Hematopoietic multipotent progenitor cell treated with erythropoietin and hydrocortisone succinate and interleukin-3 and kit ligand, for 8 days (in vitro differentiated cells): ENCODE measurements at places on chromosomes 13 and 19.
A peak's percentile ranks its signal among the peaks of the same experiment; 100 is the strongest.

GRCh38 chr13:97459215-97459777 is 25.3 kb downstream of the RAP2A start:
- DNase-seq: no peak

GRCh38 chr13:25920931-25921330 is 130.9 kb downstream of the SHISA2 start:
- no peak for DNase-seq

DNA sequence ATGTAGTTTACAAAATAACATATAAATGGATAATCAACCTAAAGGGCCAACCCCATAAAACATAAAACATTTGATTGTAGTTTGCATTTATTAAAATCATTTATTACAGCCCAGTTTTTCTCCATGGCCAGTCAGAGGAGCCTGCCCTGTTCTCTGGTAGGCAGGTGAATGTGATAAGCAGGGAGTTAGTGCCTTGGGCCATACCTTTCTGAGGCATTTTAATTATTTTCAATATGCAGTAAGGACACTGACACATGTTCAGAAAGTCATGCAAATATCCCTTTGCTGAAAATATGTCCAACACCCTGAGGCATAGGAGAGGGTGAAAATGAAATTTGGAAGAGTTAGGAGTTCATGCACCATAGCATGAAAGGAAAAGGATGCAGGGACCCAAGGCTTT is 242.6 kb upstream of the EDNRB start:
- no peak for DNase-seq

GRCh38 chr13:91618315-91618714 is 219.9 kb downstream of the GPC5 start:
- no peak for DNase-seq

DNA sequence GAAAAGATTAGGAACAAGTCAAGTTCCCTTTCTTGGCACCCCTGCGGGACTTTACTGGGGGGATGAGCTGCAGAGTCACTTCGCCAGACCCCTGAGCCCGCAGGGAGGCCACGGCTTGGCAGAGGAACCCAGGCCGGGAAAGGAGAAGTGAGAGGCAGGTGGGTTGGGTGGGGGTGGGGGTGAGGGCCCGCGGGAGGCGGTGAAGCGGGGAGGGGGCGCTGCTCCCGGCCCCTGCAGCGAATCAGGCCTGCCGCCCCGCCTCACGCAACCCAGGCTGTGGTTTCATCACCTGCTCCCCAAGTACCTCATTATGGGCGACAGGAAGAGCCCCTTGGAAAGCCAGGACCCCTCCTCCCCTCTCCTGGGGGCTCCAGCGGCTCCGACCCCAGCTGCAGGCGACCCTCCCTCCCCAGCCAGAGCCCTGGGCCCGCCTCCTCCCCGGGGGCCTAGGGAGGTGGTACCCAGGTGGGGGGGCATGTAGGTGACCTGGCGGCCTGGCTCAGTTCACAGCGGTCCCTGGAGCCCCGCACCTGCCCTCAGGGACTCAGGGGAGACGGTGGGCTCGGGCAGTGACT is 9.5 kb downstream of the MEF2B start:
- no peak for DNase-seq

GRCh38 chr19:42683917-42684513 is 56.3 kb downstream of the PSG3 start:
- peak; percentile 59 for DNase-seq

GRCh38 chr19:13762635-13763235 is 1.6 kb upstream of the MRI1 start:
- DNase-seq: no peak

GRCh38 chr13:108227651-108228272 is 9.6 kb downstream of the ABHD13 start:
- DNase-seq: peak; percentile 68

- peak; percentile 56 for DNase-seq
Measured at GRCh38 chr13:80338781-80339562, 2.0 kb downstream of the SPRY2 start.
